Activated CD8-positive, alpha-beta T cell treated with anti-CD3 and anti-CD28 coated beads for 36 hours (primary cell): ENCODE measurements at places on chromosomes 4 and X.

DNA sequence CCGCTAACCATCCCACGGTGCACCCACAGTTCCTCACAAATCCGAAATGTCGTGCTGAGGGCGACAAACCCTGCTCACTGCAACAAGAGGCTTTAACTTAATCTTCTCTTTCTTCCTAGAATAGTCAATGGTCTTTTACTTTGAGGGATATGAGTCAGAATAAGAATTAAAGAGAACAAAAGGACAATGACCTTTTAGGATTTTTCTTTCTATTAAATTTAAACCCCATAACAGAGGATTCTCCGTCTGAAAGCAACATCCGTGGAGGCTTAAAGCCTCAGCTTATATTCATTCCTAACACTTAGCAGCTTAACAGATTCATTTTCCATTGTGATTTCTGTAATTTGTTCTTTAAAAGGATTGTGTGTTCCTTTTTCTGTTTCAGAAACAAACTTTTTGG lies 44.9 kb upstream of the PUDP start:
- DNase-seq = no peak

DNA sequence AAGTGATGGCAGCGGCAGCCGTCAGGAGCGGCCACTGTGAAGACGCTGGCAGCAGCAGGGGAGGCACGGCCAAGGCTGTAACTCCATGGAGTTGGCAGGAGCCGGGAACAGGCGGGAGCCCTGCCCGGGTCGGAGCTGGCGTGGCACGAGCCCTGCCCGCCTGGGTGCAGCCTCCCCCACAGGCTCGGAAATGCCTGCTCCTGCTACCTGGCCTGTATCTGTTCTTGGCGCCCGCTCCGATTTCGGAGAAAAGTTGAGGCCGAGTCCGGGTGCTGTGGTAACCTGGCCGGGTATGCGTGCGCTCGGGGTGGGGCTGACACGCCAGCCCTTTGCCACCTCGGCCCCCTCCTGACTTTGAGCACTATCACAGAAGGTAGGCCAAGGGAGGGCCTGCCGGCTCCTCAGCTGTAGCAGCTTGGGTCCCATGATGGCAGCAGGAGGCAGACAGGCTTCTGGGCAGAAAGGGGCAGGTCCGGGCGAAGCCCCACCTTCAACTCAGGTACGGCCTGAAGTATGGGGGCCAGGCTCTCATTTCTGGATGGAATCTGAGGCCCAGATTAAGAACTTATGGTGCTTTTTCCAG lies 51.2 kb upstream of the SHISA3 start:
- DNase-seq = no peak

- no peak for DNase-seq
Observed at GRCh38 chr4:186024637-186025407, 44.1 kb upstream of the TLR3 start.

- DNase-seq = peak; percentile 24
Observed at GRCh38 chr4:37816006-37816405, 10.5 kb upstream of the PGM2 start.

DNA sequence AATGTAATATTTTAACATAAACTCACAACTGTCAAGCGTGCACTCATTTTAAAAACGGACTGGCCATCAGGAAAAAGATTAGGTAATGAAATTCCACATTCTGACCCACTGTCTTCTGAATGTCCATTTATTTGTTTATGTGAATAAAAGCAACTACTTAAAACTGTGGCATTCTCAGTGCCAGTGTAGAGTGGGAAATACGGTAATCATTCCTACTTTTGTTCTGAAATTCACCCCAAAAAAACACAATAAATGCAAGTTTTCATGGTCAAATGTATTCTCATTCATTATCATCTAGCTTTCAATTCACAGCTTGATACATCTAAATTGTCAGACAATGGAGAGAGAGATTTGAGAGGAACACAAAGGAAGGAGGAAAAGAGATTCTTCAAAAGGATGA lies 260.9 kb downstream of the DCHS2 start:
- DNase-seq = no peak

GRCh38 chr4:172780566-172781081 lies 388.0 kb upstream of the GALNT7 start:
- DNase-seq = no peak
